Suppressor macrophage treated with lipopolysaccharide for 4 hours (primary cell): ENCODE measurements at places on chromosomes 1 and 21.

DNA sequence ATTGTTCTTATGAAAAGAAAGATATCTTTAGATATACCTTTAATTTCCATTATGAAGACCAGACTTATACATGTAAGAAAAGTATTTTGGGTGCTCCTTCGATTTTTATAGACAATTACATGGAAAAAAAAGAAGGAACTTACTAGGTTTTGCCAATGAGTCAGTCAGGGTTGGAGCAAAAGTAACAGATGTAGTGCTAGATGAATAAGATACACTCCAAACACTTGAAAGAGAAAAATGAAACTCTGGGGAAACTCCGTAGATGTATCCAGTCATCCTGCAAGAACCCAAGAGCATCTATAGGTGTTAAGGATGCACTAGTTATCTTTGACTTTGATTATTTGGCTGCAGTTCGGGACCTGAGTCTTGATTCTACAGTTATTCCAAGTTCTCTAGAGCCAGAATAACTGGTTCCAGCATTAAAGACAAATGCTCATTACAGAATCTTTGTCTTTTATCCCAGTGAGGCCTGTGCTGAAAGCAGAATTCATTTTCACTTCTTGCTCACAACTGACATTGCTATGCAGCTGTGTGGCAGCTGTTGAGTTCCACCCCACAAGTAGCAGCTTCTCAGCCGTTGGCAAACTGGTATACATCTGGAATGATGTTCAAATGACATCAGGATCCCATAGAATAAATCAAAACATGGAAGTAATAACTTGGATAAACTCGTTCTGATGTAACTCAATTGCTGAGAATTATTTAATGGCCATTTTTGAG is 326.1 kb downstream of the ASTN1 start:
- DNase-seq = no peak

GRCh38 chr1:153387785-153388184 is 3.1 kb downstream of the S100A8 start:
- DNase-seq = no peak

GRCh38 chr21:38766987-38767722 is 38.6 kb upstream of the ETS2 start:
- DNase-seq = peak; percentile 90

DNA sequence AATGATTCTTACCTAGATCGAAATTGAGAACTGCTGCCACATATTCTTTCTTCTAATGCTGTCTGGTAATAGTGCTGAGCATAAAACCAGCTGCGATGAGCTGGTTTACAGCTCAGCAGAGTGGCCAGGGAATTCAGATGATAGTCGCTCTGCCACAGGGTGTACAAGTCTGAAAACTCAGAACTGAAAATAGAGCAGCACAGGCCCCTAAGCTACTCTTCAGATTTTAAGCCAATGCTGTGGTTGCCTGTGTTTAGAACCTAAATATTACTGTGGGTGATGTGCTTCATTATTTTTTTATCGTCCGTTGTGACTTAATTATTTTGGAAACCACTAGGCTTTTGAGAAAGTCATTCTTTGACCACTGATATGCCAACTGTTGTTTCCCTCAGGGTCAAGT is 152.0 kb downstream of the ADGRL4 start:
- DNase-seq = no peak

DNA sequence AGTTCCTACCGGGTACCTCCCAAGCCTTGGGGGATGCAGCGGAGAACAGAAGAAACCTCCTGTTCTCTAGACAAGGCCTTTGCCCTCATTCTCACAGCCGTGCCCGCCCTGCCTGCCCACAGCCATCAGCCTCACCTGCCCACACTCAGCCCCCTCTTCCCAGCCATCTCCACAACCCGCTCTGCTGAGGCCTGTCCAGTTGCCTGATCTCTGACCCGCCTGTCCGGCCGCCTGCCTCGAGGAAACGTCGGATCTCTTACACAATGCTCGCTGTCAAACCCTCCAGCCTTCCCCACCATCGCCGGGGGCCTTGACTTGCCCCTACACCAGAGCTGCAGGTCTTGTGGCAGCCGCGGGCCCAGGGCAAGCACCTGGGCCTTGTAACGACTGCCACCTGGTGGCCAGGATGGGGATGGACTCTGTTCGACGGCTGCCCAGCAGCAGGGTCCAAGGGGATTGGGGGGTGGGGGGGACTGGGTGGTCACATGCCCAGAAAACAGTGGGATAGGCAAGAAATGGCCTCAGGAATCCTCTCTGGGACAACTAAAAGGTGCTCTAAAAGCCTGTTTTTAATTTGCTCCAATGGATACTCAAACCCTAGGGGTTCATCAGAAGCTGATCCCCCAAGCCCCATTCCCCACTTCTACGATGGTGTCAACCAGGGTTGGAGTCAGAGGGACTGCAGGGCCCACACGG is 31.0 kb downstream of the SLC45A1 start:
- peak; percentile 72 for DNase-seq

DNA sequence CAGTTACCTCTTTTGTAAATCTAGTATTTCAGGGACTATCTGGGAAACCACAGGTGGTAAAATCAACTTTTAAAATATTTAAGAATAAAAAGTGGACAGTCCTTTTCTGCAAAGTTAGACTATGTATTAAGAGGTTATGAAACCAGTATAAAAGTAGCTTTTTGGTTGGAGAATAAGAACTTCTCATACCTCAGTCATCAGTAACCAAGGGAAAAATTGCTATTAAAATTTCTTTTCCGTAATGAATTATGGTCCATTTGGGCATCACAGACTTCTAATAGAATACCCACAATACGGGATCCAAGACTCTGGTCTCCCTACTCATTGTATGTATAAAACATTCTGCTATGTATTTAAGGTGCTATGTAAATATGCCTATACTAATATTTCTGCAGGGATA is 51.9 kb downstream of the ABL2 start:
- DNase-seq = no peak

DNA sequence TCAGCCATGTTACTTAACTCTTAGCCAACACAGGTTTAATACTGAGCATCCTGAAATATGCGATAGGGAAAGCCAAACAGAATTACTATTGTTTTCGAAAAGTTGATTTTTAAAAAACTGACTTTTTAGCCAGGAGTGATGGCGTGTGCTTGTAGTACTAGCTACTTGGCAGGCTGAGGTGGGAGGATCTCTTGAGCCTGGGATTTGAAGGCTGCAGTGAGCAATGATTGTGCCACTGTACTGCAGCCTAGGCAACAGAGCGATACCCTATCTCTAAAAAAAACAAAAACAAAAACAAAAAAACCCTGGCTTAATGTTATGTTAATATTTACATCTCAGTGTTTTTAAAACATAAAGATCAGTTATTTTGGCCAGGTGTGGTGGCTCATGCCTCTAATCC is 16.7 kb downstream of the NMNAT1 start:
- DNase-seq = no peak

DNA sequence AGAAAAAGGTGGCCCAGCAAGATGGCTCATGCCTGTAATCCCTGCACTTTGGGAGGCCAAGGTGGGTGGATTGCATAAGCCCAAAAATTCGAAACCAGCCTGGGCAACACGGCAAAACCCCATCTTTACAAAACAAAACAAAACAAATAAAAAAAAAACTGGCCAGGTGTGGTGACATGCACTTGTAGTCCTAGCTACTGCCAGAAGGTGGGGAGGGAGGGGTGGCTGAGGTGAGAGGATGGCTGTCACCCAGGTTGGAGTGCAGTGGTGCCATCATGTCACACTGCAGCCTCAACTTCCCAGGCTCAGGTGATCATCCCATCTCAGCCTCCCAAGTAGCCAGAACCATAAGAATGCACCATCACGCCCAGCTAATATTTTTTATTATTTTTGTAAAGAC is 22.8 kb downstream of the RERE start:
- DNase-seq = no peak

- DNase-seq = no peak
Observed at GRCh38 chr1:76303340-76303717, 228.8 kb downstream of the ST6GALNAC3 start.

DNA sequence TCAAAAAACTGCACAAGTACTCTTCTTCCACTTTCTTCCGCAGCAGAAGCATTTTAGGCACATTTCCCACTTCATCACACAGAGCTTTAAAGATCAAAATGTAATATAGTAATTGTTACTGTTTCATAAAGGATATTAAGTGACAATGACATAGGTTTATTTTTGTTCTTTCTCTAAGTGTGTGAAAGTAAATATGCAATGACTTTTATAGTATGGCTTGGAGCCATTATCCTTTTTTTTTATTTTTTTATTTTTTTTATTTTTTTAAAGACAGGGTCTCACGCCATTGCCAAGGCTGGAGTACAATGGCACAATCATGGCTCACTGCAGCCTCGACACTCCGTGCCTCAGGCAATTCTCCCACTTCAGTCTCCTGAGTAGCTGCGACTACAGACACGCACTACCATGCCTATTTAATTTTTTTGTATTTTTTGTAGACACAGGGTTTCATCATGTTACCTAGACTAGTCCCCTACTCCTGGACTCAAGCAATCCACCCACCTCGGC is 7.0 kb downstream of the TRIM33 start:
- DNase-seq = no peak

GRCh38 chr1:213371525-213371846 is 320.4 kb downstream of the RPS6KC1 start:
- DNase-seq = no peak

DNA sequence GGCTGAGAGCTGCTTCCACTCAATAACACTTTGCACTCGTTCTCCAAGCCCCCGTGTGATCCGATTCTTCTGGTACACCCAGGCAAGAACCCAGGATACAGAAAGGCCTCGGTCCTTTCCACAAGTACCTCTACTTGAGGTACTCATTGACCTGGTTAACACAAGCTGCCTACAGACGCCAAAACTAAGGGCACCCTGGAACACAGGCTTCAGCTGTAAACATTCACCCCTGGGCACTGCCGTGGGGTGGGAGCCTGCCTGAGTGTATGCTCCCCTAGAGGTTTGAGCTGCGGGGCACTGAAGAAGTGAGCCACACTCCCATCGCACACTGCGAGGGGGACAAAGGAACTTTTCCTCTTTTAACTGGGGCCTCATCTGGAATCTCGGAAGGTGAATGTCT is 30.5 kb downstream of the LRRC3 start:
- DNase-seq = no peak

DNA sequence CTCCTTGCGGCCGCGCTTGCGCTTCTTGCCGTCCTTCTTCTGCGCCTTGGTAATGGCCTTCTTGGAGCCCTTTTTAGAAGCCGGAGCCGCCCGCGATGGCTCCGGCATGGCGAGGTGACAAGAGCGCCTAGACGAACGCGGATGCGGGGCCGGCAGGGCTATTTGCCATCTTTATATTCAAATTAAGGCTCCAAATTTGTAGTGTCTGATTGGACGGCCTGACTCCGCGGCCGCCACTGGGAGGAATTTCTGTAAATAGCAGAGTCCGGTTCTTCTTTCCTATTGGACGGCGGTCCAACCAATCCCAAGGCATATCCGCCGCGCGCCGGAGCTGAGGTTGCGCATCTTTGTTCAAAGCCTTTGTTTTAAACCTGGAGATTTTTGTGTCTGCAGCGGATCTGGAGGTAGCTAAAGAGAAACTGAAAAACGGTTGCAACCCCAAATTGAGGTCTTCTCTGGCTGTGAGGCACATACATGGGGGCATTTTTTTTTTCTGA is 22.6 kb upstream of the RNF187 start:
- DNase-seq = peak; percentile 71

DNA sequence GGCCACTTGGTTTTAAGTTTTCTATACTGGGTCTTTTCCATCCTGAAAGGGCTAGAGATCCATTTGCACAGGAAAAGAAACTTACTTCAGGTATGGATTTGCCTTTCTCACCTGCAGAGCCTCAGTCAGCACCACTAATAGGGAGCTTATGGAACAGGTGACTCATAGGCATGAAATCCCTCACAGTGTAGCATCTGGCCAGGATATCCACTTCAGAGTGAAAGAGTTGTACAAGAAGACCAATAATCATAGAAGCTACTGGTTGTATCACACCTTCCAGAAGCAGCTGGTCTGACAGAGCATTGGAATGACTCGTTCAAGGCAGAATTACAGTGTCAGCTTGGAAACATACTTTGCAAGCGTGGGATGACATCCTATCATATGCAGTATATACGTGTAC is 26.3 kb upstream of the SYT14 start:
- no peak for DNase-seq

DNA sequence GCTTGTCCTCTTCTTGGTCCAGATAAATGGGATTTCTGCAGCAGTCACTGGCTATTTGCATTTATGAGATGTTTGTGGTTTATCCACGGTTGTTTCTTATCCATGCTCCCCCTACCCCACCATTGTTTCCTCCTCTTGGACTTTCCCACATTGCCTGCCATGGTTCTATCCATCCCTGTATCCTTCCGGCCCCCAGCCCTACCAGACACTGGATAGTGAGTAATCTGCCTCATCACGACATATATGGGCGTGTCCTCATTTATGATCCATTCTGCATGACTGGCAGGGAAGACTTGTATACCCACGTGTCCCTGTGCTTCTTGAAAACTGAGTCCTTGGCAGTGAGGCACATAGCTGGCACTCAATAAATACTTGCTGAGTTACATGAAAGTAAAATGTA is 40.1 kb downstream of the CACNA1S start:
- DNase-seq = no peak

- peak; percentile 94 for DNase-seq
Observed at GRCh38 chr1:12161662-12162458, 4.9 kb upstream of the TNFRSF1B start.

GRCh38 chr1:205369701-205370123 is 13.0 kb upstream of the KLHDC8A start:
- no peak for DNase-seq

GRCh38 chr21:43918385-43918947 is 53.4 kb downstream of the AGPAT3 start:
- DNase-seq = no peak

DNA sequence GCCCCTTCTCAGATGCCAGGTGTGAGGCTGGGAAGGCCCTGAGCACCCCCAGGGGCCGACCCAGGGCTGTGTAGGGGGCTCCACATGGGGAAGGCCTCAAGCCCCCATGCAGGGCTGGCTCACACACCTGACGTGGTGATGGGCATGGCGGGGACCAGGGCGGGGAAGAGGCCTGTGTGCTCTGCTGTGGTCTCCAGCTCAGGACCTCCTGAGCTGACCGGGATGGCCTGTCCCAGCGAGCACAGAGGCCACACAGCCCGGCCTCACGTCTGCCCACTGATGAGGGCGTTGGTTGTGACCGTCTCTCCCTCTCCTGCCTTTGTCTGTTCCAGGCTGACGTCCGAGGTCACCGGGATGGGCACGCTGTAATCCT is 40.2 kb upstream of the COL6A1 start:
- DNase-seq = no peak

- no peak for DNase-seq
Observed at GRCh38 chr1:22050330-22050729, 2.2 kb upstream of the CDC42 start.

GRCh38 chr1:76230842-76231281 is 156.3 kb downstream of the ST6GALNAC3 start:
- no peak for DNase-seq
